ENCODE measurements at places on chromosomes 3 and 15. TPM values are rescaled to one million over a fixed set of nuclear protein-coding genes. Genes with fewer than 3 reads are reported as not detected.
A peak's percentile ranks its signal among the peaks of the same experiment; 100 is the strongest.

HMCES gene
- total RNA-seq: 25.4 TPM

DNA sequence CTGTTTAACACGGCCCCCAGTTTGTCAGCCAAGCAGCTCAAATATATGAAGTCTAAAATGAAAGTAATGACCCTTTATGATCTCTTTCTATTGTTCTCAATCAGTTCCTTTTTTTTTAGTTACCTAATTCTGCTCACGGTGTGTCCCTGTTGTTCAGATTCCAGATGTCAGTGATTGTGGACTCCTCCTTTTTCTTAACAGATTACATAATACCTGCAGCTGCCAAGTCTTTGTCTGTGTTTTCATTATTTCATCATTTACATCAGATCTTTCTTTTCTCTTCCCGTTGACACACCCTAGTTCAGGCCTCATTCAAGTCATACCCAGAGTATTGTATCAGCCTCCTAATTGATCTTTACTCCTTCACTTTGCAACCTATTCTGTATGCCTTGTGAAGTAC lies 56.1 kb upstream of the SKIL start:
- no peak for DNase-seq

DNA sequence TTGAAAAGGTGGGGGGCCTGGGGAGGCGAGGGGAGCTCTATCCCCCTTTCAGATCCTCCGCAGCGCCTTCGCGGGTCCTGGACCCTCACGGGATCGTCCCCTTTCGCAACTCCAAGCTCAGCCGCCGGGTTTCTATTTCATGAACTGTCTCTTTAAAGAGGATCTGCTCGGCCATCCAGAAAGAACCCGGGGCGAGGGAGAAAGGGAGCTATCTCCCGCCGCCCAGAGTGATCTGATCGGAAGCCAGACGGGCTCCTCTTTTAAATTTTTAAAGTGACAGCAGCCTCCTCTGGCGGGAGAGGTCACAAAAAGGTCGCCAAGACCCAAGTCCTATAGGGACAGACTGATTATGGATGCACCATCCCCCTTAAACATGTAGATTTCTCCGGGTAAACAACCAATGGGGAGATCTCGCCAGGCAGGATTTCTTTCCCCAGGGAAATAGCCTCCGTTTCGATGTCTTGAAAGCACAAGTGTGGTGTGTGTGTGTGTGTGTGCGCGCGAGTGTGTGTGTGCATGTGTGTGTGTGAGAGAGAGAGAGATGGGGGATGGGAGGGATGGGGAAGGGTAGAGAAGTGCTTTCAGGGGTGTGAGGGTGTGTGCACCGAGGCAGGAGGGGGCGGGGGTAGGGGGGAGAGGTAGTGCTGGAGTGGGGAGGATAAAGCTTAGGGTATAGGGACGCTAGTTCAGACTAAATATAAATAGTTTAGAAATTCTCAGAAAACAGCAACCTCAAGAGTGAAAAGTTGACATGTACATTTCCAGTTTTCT lies 516.1 kb downstream of the MECOM start:
- peak; percentile 85 for DNase-seq

DNA sequence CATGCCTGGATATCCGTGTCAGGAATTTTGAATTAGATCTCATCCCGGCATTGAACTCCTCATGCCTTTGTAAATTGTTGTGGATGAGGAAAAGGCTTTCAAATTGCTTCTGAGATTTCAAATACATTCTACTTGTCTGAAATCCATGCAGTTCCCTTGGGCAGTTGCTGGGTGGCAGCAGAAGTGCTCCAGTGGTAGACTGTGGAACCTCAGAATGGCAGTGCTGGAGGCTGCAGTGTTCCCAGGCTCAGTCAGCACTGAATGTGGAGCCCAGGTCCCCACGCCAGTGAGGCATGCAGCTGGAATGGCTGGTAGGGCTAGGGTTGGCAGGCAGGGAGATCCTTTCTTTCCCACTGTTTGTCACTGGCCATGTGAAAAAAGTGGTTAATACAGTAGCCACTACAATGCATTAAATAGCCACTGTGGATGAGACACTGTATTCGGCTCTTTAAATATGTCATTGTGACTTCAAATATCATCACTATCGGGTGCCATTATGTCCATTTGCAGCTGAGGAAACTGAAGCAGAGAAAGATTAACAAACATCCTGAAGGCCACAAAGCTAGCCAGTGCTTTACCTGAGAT lies 98.6 kb downstream of the TPRG1 start:
- peak; percentile 43 for DNase-seq

- DNase-seq: no peak
Observed at GRCh38 chr3:17432236-17432635, 310.2 kb downstream of the TBC1D5 start.

GRCh38 chr3:24288496-24289236 lies 206.0 kb downstream of the THRB start:
- DNase-seq: no peak

DNA sequence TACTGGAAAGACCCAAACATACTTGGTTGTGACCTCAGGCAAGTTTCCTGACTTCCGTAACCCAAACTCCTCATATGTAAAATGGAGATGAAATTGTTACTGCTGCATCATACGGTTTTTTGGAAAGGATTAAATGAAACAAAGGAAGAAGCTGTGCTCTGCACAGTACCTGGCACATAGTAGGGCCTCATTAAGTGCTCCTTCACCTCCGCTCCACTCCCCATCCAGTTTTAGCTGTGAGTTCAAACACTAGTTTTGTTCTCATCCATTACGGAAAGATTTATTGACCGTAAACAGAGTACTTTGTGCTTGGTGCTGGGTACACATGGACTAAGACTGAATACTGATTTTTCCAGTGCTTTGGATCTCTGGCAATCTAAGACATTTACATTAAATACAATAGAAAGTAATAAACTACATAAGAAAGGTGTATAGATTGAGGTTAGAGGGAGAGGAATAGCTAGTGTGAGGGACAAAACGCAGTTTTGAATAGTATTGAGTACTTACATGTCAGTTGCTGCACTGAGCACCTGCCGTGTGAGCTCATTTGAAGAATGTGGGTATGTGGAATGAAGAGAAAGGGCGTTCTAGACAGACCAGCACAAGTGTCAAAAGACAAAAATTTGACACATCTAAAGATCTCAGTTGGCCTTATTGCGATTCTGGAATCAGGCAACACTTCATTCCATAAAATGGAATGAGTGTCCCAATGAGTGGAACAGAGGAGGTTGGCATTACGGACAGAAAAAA lies 594 bp upstream of the ICE2 start:
- DNase-seq: no peak

SKOR1 gene
- under 0.01 TPM for total RNA-seq

- no peak for DNase-seq
Observed at GRCh38 chr15:74893627-74894026, 3.8 kb downstream of the MPI start.

ISLR gene
- 0.13 TPM for total RNA-seq

TAGLN3 gene
- not detected for total RNA-seq

DNA sequence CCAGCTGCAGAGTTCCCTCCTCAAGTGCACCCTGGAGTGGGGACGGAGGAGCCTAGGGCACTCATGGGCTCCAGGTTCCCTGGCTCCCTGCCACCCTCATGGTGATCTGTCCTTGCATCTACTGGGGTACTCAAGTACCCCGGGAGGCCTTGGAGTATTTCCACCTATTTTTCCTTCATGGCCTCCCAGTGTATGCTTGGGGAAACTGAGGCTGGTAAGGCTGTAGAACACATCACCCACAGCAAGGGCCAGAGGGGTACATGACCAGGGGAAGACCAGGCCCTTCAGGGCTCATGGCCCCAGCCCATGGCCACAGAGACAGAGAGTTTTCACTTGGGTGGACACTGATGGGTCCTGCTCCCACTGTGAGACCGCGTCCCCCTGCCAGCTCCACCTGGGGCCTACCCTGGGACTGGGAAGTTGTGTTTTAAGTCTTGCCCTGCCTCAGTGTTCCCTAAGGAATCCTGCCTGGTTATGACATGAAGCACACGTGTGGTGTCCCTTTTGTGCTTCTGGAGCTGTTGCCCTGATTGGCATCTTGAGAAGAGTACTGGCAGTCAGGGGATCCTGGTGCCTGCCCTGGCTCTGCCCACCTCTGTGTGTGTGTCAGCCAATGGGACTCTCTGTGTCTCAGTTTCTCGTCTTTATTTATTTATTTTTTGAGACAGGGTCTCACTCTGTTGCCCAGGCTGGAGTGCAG lies 132.8 kb downstream of the TJP1 start:
- DNase-seq: no peak

PEX5L gene
- total RNA-seq: not detected

DNA sequence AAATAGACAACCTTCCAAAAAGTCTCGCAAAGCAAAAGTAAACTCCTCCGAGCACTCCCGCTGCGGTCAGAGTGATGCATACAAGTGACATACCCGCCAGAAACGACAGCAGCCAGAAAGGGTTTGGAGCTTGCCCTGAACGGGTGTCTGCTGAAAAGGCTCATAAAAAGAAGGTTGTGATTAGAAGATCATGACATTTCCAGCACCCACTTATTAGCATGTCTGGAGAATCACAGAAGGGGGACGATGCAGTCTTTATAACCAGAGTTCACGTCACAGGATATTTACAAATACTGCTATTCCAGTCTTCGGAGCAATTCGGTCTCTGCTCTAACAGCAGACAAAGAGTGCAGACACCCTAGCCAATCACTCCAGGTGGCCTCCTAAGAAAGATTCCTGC lies 59.1 kb upstream of the FRMD4B start:
- no peak for DNase-seq

GHSR gene
- total RNA-seq: not detected

GRCh38 chr3:63662500-63662899 lies 10.0 kb downstream of the SNTN start:
- no peak for DNase-seq

- DNase-seq: peak; percentile 1
Observed at GRCh38 chr3:176430244-176431037, 766.8 kb downstream of the TBL1XR1 start.

Measured in dermis microvascular lymphatic vessel endothelial cell (primary cell).